Foreskin keratinocyte (primary cell): ENCODE measurements at places on chromosomes 7 and 10.

DNA sequence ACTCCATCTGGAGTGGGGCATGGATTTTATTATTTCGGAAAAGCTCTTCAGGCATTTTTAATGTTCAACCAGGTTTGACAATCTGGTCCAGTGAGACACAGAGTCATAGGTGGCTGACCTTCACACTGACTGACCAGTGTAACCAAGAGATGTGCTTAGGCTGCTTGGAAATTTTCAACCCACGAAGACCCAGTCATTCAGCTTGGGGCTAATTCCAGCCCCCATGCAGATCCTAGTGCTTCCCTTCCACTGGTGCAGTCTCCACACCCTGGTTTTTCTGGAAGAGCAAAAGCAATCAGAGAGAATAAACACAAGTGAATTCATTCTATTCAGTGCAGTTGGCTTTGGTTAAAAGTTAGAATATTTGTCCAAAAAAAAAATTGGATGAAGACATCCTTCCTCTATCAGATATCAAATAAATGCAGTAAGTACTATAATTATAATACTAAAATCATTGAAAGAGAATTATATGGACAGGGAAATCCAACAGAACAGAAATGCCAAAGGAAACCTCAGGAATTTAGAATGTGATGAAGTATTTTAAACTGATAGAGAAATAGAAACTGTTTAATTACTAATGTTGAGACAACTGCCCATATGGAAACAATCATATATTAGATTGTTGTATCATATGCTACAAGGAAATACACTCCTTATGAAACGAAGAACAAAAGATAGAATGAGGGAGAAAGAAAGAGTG, 178.0 kb downstream of the NPSR1 start:
- no peak for DNase-seq

- DNase-seq = no peak
These were observed 35.1 kb upstream of the MTPAP start for GRCh38 chr10:30384051-30384674.

DNA sequence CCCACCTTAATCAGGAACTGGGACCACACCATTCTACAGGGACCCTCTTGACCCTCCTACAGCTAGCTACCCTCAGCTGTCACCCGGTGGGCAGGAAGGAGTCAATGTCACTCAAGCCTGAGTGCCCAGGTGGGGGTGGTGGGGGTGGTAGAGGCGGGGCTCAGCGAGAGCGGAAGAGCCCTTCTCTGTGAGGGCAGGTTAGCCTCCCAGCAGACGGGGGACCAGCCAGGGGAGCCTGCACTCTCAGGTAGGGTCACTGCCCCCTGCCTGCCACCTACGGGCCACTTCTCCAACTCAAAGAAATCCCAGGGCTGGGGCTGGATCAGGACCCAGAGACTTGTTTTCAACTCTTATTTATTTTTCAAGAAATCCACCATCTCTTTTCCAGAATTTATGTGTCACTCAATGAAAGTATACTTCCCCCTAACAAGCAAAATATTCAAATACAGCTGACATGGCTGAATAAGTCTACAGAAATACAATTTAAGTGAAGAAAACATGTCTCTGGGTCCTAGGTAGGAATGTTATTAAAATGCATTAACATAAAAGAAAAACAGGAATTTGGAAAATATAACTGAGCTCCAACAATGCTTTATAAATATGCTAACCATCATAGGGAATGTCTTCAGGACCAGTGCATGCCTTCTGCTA, 63.4 kb upstream of the DDC start:
- DNase-seq = no peak

DNA sequence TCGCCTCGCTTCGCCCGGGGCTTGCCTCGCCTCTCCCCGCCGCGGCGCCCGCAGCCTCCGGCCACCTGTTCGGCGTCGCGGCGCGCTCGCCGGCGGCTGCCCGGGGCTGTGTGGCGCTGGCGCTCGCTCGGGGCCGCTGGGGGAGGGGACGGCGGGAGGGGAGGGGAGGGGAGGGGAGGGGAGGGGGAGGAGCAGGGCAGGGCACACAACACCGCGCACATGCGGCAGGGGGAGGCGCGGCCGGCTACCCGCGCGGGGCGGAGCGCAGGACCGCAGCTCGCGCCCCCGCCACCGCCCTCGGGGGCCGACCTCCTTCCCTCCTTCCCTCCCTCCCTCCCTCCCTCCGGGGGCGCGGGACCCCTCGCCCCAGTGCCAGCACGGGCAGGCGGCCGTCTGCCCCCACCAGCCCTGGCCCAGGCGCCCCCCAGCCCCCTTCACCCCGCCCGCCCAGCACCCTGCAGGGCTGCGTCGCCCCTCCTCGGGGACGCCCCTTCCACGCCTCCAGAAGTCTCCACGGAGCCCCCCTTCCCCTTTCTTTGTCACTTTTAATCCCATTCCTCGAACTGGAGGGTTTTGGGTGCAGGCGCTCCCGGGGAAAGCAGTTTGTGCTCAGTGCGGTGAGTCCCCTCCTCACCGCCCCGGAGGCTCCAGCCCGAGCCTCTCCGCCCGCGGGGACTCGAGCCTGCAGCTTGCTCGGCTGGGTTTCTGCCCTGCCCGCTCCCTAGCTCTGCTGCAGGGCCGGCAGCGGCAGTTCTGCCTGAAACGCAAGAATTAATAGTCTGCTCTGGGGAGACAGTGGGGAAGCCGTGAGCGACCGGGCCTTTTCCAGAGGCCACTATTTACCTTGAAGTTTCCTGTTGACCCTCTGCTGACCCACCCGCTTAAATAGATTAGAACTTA, at the start of gene PARD3:
Gene PARD3, minus strand, starts transcription at position 112 of the 900 bp plus-strand sequence. CDS start 301 bp downstream, outside the sequence.
- peak; percentile 29 for DNase-seq

- DNase-seq = no peak
These were observed 884.4 kb upstream of the CELF2 start for GRCh38 chr10:10133281-10133680.
